ENCODE measurements at places on chromosomes 7 and 10.

DNA sequence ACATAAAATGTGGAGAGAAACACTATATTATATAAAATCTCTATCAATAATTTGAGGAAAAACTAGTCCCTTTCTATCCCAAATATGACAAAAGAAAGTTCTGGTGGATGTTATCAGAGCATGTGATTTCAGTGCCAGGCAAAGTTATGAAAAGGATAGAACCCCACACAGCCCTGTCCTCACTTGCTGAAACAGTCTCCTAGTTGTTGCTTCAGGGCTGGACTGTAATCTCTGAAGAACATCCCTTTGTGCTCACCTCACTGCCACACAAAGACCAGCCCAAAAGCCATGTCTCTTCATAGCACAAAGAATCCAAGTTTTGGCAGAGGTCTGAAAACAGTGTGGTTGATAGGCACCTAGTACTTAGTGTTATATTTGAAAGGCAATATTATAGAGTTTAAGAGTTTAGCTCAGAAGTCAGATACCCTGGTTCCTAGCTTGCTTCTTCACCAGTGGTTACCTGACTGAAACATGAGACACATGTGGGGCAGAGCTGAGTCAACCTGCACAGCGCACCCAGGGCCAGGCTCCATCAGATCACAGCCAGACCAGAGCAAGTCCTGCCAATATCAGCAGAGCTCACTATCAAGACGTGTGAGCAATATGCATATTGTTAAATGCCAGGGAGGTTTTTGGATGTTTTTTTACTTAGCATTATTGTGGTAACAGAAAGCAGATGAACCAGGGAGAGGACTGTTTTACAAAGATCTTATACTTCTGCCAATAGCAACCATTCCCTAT is 25.0 kb downstream of the CYP3A7 start:
- no peak for DNase-seq

DNA sequence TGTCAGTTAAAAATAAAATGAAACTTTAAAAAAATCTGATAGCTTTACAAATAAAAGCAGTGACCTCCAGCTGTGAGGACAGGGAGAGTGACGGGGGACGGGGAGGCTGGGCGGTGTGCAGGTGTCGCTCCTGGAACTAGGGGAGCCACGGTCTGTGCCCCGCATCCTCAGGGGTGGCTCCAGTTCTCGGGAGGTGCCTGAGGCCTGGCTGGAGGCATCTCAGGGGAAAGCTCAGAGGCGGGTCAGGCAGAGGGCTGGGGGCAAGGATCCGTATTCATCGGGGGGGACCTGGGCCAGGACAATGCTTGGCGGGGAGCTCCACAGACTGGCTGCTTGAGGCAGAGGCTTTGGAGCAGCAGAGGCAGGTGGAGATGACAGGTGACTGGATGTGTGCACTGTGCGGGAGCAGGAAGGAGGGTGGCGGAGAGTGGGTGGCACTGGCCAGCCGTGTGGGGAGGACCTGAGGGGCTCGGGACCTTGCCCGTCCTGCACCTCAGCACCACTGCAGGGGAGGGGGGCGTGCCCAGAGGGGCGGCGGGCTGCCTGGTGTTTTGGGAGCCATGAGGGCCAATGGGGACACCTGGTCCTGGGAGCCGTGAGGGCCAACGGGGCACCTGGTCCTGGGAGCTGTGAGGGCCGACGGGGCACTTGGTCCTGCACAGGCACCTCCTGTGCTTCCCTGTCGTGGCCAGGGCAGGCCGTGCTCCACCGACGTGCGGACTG is 13.2 kb downstream of the PWWP2B start:
- DNase-seq, result no peak

DNA sequence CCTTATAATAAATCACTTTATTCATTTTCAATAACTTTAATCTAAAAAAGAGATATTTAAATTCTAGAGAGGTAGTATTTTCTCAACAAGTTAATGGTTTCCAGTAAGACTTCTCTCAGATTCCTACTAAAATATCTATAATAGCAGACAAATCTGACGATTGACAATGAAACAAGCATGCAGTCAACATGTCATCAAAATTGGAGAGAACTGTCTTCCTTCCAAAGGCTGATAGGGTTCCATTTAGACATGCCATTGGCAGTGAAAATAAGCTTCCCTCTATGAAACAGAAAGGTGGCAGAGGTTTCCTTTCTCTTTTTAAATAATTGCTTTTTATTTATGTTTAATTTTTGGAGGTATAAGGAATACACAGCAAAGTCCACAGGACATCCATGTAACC is 217.1 kb downstream of the POM121L12 start:
- no peak for DNase-seq

- DNase-seq, result peak; percentile 13
Measured at GRCh38 chr10:89795840-89796239, 94.5 kb downstream of the KIF20B start.

- DNase-seq, result no peak
Measured at GRCh38 chr7:117907049-117907640, 33.9 kb upstream of the CTTNBP2 start.

GRCh38 chr10:36725581-36726520 is 399.5 kb upstream of the ANKRD30A start:
- DNase-seq, result peak; percentile 25

GRCh38 chr7:152588350-152588749 is 87.6 kb downstream of the XRCC2 start:
- no peak for DNase-seq

- no peak for DNase-seq
Measured at GRCh38 chr10:30184397-30185033, 125.1 kb upstream of the JCAD start.

GRCh38 chr7:18700147-18700546 is 204.6 kb downstream of the HDAC9 start:
- peak; percentile 57 for DNase-seq

DNA sequence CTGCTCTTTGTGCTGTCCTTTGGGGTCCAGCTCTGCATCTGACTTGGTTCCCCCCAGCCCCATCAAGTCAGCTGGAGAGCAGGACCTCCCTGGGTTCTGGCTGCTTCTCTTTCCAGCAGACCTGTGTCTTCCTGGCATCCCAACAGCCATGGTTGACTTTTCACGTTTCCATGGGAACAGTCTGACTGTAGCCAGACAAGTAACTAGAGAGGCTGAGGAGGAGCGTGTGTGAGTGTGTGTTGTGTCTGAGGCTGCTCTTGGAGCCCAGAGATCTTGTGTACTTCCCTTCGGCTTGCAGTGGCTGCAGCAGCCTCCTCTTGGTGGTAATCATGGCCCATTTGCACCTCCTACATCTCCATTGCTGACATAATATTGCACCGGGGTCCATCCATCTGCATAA is 332.0 kb downstream of the RPS24 start:
- no peak for DNase-seq

GRCh38 chr10:71213127-71213621 is 804 bp downstream of the UNC5B start:
- DNase-seq, result peak; percentile 73

Measured in hematopoietic multipotent progenitor cell treated with erythropoietin and hydrocortisone succinate and interleukin-3 and kit ligand, for 4 days (in vitro differentiated cells).